ENCODE measurements at places on chromosomes 3 and 15.

GRCh38 chr3:68931406-68932149 is 769 bp downstream of the TAFA4 start:
- DNase-seq, result no peak

- no peak for DNase-seq
Measured at GRCh38 chr3:188529228-188529627, 375.3 kb downstream of the LPP start.

DNA sequence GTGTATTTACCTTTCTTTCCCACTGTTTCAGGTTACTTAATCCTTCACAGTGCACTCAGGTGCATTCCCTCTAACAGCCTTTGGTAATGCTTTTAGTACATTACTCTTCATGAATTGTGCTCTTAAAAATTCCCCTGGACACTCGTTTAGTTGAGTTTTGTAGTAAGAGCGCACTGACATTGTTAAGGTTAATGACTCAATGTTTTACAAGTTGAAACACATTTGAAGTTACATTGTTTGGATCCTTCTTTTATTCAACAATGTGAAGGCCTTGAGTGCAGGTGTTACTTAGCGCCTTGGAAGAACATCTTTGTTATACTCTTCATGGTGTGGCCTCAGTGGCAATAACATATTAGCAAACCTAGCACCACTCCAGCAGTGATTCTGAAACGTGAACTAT is 739.6 kb downstream of the NAALADL2 start:
- DNase-seq, result no peak

DNA sequence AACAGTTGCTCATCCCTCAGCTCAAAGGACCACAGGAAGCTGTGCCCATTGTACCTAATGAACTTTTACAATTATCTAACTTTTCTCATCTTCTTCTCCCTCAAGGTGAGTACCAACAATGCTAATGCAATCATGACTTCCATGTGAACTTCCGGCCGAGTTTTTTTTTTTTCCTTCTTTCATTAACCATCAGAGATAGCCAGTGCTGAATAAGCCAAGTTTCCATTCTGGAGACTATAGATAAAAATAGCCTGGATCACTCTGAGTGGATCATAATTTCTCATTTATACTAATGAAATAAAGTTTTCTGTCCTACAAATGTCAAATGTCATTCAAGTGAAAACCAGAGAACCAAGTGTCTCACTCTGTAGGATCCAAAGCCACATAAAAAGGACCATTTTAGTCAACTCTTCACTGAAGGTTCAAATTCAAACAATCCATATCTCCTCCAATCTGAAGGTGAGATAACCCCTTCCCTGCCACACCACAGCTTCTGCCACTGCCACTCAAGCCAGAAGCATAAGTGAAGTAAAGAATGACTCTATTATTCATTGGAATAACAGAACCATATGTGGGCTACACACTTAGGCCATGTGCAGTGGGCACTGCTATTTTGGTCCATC is 5.5 kb downstream of the SUMF1 start:
- no peak for DNase-seq

GRCh38 chr3:170307671-170308405 is 49.7 kb upstream of the SKIL start:
- no peak for DNase-seq

- DNase-seq, result no peak
Measured at GRCh38 chr3:135500034-135500433, 465.5 kb upstream of the PPP2R3A start.

DNA sequence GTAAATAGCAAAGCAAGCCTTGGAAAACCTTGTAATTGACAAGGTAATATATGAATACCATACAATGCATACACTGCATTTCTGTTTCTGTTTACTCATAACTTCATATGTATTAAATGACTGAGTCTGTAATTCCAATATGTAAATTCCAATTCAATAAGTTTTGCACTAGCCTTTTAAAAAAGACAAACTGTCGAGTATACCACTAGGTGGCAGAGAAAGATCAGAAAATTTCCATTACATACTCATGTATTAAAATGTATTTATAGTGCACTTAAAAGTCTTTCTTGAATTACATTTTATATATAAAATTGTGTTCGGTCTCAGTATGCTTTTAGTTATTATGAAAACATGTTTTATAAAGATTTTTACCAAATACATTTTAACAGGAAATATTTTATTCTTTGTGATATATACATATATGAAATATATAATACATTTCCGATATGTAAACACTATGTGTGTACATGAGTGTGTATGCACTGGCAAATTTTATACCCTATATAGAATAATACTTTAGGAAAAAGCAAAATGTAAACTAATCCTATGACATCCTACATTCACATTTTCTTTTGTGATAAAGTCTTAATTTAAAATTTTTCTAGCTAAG is 216.8 kb downstream of the VGLL3 start:
- DNase-seq, result no peak

DNA sequence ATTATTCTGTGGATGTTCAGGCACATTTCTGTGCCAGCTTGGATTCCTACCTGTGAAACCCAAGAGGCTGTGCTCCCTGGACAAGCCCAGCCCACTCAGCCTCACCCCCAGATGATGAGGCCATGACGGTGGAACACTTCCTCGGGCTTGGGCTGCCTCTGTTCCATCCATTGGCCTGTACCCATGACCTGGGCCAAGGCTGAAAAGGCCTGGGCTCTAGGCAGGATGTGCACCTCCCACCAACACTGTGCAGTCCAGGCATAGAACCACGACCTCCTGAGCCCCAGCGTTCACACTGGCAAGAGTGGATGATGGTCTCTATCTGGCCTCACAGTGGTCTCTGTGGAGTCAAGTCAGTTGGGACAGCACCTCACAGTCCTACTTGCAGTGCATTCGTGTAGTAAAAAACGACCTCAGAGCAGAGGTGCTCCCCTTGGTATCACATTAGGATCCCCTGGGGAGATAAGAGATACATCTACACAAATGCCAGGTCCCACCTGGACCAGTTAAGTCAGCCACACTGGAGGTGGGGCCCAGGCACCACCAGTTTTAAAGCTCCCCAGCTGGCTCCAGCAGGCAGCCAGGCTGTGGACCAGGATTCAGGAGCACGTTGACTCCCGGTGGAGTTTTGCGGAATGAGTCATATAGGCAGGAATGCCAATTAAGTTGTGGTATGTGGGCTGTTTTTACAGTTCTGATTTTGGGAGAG is 39.0 kb upstream of the IGF1R start:
- DNase-seq, result no peak

DNA sequence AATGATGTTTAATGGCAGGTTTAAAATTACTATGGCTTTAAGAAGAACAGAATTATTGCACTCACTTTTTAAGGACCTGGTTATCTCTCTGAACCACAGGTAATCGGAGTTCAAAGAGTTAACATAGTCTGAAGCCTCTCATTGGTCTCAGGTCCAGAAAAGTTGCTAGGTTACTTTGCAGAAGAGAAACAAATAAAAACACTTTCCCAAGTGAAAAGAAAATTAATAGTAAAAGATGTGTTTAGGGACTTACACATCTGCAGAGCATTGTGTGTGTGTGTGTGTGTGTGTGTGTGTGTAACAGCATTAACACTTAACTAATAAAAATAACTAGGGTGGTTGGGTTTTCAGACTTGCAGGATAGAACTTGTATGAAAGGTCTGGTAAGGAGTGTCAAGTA is 1.0 kb downstream of the MASP1 start:
- no peak for DNase-seq

GRCh38 chr3:133821767-133822638 is 16.4 kb downstream of the SRPRB start:
- no peak for DNase-seq

DNA sequence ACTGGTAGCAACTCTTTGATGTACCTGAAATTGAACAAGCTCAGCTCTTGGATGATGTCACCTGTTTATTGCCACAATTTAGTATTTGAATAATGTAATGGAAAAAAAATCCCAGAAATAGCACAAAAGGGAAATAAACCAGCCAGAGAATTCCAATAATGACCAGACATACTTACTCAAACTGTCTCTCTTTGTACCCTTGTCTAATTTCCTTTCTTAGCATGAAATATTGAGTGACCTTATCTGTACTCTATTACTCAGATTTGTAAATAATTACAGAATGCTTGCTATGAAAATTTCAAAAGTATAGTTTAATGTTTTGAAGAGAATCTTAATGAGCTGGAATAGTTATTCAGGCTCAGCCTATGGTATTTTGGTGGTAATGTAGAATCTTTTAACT is 555.4 kb upstream of the SGO1 start:
- no peak for DNase-seq

- DNase-seq, result no peak
Measured at GRCh38 chr3:197495499-197495898, 60.3 kb downstream of the BDH1 start.

- DNase-seq, result no peak
Measured at GRCh38 chr3:4270720-4271119, 32.4 kb upstream of the SETMAR start.

DNA sequence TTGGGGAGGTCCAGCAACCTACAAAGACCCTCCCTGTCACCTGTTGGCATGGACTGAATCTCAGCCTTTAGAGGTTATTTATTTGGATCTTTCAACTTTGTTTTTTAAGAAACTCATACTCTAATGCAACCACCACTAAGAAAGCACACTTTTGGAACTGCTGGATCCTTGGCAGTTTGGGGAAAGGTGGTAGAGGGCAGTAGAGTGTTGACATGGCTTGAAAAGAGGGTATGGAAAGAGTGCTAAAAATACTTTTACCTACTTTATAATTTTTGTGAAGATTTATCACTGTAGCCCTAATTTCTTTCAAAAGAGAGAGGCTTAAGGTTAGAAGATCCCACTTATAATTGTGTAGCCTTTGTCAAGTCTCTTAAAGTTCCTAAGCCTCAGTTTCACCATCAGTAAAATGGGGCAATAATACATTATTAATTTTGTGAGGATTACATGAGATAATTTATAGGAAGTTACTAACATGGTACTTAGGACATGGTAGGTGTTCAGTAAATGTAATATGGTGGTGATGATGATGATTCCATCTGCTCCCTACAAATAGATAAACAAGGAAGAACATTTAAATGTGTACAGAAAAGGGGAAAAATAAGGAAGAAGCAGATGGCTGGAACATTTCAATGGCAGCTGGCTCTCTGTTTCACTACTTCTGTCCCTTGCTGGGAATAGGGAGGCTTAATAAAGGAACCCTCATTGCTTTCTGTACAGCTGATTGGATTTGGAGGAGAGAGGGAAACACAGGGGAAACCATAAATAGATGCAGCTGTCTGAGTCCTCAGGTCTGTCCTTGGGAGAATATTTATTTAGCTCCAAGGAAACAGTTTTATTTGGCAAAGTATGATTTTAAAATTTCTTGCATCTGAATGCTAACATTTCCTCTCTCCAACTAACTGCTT is 208.4 kb upstream of the ADAMTS9 start:
- no peak for DNase-seq

GRCh38 chr15:28082891-28083684 is 16.0 kb downstream of the OCA2 start:
- no peak for DNase-seq

DNA sequence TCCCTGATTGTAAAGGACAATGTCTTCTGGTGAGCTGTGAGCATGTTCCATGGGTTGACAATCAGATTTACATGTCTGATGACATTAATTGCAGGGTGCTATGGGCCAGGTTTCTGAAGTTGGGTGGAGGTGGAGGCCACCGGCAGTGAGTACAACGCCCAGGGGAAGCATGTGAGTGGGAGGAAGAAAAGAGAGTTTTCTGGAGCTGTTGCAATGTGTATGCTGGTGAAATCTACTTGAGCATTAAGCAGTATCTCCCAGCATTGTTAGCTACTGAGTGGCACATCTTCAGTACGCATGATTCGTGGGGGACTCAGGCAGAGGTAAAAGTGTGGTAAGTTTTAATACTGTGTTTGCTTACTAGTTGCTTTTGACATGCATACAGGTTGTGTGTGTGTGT is 26.6 kb downstream of the TMEM45A start:
- DNase-seq, result no peak

- DNase-seq, result peak; percentile 39
Measured at GRCh38 chr15:45456212-45457106, 66.1 kb downstream of the SLC30A4 start.

DNA sequence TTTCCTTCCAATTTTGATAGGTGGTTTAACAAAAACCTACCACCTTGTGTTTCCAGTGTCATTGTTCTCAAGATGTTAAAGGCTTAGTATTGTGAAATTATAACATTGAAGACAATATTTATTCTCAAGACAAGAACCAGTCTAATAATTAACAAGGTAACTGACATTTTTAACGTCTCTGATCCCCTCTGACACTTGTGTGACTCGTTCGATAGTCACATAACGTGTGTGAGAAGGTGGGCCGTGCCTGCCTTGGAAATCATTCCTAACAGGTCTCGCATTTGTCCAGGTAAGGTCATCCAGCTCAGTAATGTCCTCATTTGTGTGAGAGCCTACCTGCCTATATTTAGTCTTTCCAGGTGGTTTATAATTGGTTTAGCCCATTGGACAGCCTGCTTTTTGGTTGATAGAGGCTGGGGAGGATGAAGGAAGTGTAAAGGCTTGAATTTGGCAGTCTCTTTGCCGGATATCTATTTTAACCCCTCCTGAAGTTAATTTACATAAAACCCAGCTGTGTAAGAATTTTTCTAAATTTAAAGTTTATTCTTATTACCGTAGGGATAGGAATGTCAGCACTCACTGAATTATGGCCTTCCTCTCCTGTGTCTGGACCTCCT is 94.4 kb downstream of the AKAP13 start:
- no peak for DNase-seq

- DNase-seq, result no peak
Measured at GRCh38 chr3:23948761-23949160, 3.7 kb downstream of the NR1D2 start.

DNA sequence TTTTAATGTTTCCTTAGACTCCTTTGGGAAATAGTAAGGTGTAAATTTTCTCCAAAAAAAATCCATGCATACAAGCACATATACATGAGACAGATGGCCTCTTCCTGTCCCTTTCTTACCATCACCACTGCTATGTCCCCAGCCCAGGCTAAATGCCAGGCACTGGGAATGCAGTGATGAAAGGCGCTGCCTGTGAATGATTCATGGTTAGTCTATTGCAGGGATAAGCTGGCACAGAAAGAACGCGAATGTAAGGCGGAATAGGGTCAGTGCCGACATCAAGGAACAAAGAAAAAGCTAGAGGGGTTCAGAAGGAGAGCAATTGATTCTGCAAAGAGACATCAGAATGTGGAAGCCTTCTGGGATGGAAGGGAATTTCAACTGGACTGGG is 36.2 kb upstream of the CFAP161 start:
- DNase-seq, result no peak

DNA sequence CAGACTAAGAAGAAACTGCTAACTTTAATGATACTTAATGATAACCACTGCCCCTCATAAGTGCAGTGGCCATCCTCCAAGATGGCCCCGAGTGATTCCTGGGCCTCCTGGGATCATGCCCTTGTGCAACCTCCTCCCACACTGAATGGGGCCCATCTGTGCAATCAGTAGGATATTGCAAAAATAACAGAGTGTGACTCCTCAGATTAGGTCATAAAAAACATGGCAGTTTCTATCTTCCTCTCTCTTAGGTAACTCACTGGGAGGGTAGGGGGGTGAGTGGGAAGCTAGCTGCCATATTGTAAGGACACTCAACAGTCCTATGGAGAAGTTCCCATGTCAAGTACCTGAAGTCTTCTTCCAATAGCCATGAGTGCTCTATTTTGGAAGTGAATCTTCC is 173.0 kb downstream of the SHQ1 start:
- no peak for DNase-seq

- DNase-seq, result no peak
Measured at GRCh38 chr3:129605922-129606635, 397 bp downstream of the PLXND1 start.

- no peak for DNase-seq
Measured at GRCh38 chr15:82851981-82852511, 42.6 kb downstream of the WHAMM start.

GRCh38 chr15:71409541-71409940 is 294.3 kb downstream of the THSD4 start:
- DNase-seq, result no peak

GRCh38 chr3:191592105-191592504 is 131.1 kb downstream of the PYDC2 start:
- DNase-seq, result no peak
